A549 treated with Hydrocortisone at 1 μM for 4 hours (cell line): ENCODE measurements at places on chromosomes 12 and 14. TPM values are rescaled to one million over a fixed set of nuclear protein-coding genes. Genes with fewer than 3 reads are reported as not detected.

Gene TAS2R9
- not detected in 5 replicates for total RNA-seq

Gene MUCL1
- not detected in 5 replicates for total RNA-seq

Gene LRP1-AS
- not detected in 5 replicates for total RNA-seq

Gene DDX54
- total RNA-seq = 60.5 to 82.8 TPM (median 74.0 TPM) in 5 replicates

Gene CNTN1
- total RNA-seq = 36.5 to 64.7 TPM (median 53.7 TPM) in 5 replicates

Gene OAS1
- 27.1 to 42.4 TPM (median 35.3 TPM) in 5 replicates for total RNA-seq

Gene KCNC2
- not detected in 5 replicates for total RNA-seq

Gene REP15
- 0.18 to 0.63 TPM (median 0.35 TPM) in 5 replicates for total RNA-seq

Gene IAPP
- not detected in 5 replicates for total RNA-seq

Gene VAMP1
- total RNA-seq = 9.2 to 13.0 TPM (median 10.5 TPM) in 5 replicates

Gene CABP1
- total RNA-seq = 0.10 to 0.32 TPM (median 0.29 TPM) in 5 replicates
